ENCODE measurements at places on chromosomes 1 and 21. TPM values are rescaled to one million over a fixed set of nuclear protein-coding genes. Genes with fewer than 3 reads are reported as not detected.

Gene PDE9A
- 0.28 TPM for polyA plus RNA-seq

Gene OR1C1
- polyA plus RNA-seq, result not detected

DNA sequence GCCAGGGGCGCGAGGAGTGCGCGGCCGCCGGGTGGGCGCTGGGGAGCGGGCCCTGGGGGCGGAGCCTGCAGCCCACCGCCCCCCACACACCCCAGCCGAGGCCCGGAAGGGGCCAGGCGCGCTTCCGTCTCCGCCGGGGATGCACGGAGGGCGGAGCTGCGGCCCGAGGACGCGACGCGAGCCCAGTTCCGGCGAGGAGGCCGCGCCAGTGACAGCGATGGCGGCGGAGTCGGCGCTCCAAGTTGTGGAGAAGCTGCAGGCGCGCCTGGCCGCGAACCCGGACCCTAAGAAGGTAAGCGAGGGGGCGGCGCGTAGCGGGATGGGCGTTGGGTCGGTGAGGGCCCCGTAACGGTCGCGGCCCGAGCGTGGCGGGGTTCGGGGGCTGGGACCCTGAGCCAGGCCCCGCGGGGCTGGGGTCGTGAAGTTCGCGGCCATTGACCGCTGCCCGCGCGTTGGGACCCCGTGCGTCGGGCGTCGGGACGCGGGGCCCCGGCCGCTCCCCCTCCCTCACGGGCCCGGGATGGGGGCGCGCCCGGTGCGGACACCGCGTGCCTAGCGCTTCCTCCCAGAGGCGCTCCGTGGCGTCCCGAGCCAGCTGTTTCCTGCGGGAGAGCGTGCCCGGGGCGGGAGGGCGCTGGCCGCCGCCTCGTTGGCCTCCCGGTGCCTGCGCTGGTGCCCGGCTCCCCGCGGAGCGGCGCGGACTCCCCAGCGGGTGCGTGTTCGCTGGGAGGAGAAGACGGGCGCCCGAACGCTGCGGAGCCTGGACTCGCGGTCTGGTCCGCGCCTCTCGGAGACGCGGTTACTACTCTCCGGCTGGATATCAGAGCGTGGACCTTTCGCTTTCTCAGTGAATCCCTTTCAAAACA, at the start of gene ELOA:
TSS of gene ELOA (plus strand) at position 185 of the 866 bp plus-strand sequence. CDS start at position 218, 33 bp downstream.
- H3K27ac ChIP-seq, result peak within 1 kb of the TSS; percentile 64
- no peaks in the 10 kb centered on the region for H3K27me3 ChIP-seq
- DNase-seq, result peak; percentile 99
- H3K4me3 ChIP-seq, result peak within 1 kb of the TSS; percentile 74
- 0 out of 2 replicates have a peak, but pooled peaks cover 4% of the 10 kb centered on the region for H3K4me1 ChIP-seq
- H3K36me3 ChIP-seq, result peaks cover 6% of the 10 kb centered on the region

Gene RASSF5
- polyA plus RNA-seq, result 2.2 TPM

Gene CR1L
- polyA plus RNA-seq, result not detected

GRCh38 chr1:2283991-2284895, 56.1 kb downstream of the SKI start:
- no peaks in the 10 kb centered on the region for H3K4me1 ChIP-seq
- no peak overlapping the region for H3K4me3 ChIP-seq
- no peak for DNase-seq
- H3K27ac ChIP-seq, result no peak overlapping the region
- H3K36me3 ChIP-seq, result no peaks in the 10 kb centered on the region

Gene ZNF697
- 3.4 TPM for polyA plus RNA-seq

DNA sequence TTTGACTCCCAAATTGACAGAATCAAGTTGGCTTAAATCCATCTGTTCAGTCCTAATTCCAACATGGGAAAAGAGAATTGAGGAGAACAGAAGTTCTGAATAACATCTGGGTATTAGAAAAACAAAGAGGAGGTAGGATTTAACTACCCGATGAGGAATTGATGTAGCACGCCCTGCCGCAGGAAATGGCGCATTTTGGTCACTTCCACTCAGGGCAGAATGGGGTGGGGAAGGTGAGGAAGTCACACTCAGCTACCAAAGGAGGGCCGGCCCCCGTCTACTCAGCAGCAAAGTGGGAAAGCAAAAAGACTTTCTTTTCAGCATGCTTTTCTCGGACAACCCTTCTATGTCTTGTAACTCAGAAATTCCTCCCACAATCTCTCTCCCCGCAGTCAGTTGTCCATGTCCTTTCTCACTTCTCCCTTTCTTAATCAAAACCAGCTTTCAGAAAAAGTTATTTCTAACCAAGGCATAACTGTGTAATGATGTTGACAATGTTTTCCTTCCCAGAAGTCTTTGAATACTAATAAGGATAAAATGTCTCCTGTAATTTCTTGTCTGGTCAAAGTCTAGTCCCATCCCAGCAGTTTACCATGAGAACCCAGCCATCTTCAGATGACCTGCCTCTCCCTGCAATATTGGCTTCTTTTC, 60.5 kb upstream of the SIPA1L2 start:
- no peak for DNase-seq
- H3K4me1 ChIP-seq, result peaks cover 5% of the 10 kb centered on the region
- no peak overlapping the region for H3K4me3 ChIP-seq
- no peak overlapping the region for H3K27ac ChIP-seq

All from SK-N-SH (cell line).